ENCODE measurements at places on chromosomes 2 and 18.

GRCh38 chr18:46859855-46860254 is 57.5 kb downstream of the PIAS2 start:
- no peak for DNase-seq

- peak; percentile 73 for DNase-seq
These were observed 140.5 kb downstream of the ST6GAL2 start for GRCh38 chr2:106745468-106745867.

- no peak for DNase-seq
These were observed 1485.1 kb upstream of the TMEFF2 start for GRCh38 chr2:193679847-193680246.

DNA sequence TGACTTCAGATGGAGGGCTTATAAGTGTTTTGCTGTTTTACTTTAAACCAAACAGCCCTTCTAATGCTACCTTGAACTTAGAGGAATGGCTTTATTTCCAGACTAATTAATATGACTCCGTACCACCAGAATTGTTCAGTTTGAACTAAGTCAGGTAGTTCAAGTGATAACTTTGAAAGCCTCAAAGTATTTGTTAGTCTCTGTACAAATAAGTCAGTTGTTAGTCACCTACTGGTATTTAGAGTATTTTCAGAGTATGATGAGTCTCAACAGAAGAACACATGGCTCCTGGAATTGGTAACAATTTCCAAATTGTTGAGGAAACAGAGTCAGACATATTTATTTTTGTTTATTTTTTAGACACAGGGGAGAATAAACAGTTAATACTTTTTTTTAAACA is 381.8 kb upstream of the NRXN1 start:
- DNase-seq: no peak

- DNase-seq: no peak
These were observed 12.3 kb downstream of the CREG2 start for GRCh38 chr2:101374821-101375561.

DNA sequence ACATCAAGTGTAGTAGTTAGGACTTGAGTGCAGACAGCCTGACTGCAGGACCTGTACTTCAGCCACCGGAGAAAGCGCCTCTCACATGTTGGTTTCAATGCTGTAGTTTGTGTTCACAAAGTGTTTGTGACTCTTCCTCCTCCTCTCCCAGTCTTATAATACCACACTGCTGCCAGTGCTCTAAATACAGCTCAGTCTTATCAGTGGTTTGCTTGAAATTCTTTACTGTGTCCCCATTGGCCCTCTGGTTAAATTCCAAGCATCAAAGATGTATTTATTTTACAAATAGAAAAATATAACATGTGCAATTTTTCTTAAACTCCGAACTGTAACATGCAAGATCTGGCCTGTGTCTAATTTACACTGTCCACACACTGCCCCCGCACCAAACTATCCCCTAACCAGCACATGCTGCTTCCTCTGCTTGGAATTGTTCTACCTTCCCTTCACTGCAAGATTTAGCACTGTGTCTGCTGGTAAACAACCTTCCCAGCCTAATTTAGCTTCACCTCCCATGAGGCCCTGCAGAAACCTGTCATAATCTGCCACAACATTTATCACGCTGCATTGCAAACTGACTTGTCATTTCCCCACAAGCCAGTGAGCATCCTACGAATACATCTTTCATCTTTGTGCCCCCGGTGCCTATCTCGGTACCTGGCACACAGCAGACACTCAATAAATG is 77.1 kb downstream of the SUMO1 start:
- no peak for DNase-seq

GRCh38 chr2:231699006-231699405 is 9.3 kb upstream of the PTMA start:
- DNase-seq: no peak

DNA sequence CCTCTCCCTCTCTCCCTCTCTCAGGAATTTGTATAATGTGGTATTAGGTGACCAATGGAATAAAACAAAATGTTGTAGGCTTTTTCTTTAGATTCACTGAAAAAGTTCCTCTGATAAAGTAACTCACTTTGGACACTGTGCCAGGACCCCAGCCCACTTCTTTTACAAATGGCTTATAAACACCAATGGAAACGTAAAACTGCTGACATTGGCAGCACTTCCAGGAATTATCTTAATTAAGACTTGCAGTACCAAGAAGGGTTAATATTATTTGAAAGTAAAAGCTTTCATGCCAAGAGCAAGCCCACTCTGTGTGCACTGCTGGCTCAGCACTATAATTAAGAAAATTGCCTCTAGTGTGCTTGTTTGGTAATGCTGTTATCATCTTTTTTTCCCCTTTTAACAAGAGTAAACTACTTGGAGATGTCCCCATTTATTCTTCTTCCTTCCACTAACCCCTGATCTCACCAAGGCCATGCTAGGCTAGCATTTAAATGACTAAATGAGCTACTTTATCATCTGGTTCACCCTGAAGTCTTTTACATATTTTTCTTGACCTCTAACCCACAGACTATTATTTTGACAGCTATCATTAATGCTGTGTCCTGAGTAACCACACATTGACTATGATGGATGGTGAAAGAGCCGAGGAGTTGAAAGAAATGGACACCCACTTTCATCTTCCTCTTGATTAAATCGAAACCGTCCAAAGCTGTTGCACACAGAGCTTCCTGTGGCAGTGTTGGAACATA is 232.2 kb upstream of the ETAA1 start:
- no peak for DNase-seq

DNA sequence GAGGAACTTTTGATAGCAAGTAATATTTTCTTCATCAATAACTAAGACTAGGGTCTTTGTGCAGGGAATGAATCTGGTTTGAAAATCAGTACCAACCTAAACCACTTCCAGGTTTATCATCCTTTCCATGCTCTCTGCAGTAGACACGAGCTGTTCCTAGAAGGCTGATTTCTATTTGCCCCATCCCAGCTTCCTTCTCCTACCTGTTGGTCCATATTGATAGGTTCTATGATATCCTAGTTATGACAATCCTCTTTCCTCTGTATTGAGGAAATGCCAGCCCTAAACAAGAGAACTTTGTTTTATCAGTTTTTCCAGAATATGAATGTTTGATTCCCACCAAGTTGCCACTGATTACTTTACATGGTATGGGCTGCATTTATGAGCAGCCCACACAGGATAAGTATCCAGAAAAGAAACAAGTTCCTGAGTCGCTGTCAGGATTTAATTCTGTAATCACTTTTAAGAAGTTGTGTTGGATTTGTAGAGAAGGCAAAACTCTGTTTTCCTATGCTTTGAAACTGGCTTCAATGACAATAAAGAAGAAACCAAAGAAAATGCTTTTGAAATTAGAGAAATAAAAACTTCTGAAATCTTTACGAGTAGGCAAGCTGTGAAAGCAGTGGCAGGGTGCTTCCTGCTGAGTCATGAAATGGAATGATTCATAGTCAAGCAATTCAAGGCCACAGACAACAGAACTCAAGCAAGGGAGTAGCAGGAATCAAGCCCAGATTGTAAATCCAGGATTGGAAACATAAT is 37.3 kb upstream of the TANK start:
- DNase-seq: no peak

GRCh38 chr2:344811-345210 is 56.9 kb upstream of the ALKAL2 start:
- DNase-seq: no peak

DNA sequence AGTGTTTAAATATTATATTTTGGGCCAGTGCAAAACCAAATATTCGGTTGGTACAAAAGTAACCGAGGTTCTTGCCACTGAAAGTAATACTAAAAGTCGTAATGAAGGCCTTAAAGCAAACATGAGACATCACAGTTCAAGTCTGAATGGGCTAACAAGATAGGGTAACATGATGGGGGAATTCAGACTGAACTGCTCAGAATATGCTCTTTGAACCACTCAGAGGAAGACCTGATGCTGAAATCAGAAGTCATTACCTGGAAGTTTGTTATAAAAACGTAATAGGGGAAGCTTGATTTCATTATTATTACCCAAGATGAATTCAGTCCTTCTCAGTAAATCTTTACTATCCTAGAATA is 26.6 kb downstream of the CDKL4 start:
- DNase-seq: no peak

DNA sequence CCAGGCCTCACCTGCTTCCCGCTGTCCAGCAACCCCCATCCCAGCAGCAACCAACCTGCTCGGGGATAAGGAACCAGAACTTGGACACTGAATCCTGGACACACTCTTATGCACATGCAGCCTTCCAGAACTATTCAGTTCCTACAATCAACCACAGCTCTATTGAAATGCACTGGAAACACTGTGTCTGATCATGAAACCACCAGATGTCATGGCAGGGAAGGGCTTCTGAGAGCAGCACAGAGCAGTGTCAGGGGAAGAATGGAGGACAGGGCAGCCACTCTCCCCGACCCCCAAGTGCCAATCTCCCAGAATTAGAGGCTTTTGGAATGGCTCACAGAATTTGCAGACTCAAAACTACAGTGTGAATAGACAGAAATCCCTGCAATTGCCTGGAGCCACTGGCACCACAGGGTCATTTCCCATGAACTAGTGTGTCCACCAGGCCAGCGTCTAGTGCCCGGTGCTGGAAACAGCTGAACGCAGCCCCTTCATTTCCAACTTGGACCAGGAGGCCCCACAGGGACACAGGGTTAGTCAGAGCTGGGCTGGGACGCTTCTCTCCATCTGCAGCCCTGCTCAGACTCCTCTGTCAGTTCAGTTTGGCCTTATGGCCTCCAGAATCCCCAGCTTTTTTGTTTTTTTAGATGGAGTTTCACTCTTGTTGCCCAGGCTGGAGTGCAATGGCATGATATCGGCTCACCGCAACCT is 25.5 kb downstream of the MRPL35 start:
- no peak for DNase-seq

DNA sequence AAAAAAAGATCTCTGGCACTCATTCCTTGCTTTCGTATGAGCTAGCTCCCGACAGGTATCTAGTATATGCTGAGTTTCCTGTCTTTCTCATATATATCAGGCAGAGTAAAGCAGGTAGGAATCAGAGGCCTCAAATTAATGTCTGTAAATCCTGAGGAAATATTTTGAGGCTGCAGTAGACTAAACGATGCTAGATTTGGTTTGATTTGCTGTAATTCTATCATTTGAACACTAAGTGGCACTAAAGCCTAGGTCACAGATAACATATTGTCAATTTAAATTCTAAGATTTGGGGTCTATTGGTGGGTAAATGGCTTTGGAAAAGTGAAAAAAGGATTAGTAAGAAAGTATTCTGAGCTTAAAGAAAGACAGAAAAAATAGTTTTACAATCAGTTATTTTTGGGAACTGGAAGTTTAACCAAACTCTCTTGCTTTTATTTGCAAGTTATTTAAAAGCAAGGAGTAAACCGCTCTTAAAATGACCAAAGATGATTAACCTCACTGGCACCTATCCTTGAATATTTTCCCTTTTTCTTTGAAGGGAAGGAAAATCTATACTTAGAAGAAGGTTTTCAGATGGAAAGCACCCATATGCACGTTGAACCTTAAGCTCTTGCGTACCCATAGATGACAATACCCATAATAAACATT is 37.6 kb upstream of the SLC4A10 start:
- DNase-seq: no peak

DNA sequence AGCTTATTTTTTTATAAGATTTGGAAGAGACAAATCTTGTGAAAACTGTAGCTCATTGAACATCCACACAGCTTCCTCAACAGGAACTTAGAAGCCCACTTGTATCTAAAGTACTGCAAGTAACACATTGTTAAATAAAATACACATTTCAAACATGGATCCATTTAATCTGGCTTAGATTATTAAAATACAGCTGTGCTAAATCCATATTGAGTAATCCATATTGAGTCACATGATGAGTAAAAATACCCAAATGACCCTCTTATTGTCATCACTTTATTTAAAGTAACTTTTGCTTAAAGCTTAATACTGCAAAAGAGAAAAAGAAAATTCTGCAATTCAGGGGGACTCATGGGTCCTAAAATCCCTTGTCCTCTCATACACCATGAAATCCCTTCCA is 133.3 kb downstream of the OSR1 start:
- no peak for DNase-seq

GRCh38 chr18:61154866-61155265 is 178.4 kb upstream of the CDH20 start:
- DNase-seq: no peak

GRCh38 chr2:134950886-134951285 is 32.3 kb downstream of the CCNT2 start:
- no peak for DNase-seq

DNA sequence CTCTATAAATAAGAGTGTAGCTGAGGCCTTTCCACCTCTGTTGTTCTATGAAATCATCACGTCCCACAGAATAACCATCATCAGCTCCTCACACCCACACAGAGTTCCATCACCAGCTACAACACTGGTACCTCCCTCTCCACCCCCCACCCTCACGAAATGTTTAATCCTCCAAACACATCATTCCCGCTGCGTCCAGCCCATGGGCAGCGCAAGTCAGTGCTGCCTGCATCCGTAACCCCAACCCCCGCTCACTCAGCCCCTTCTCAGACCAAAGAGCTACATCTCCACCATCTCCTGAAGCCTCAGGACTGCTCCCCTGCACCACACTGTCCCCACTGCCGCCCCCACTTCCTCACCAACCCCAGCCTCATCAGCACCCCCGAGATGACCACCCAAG is 19.4 kb downstream of the DNMT3A start:
- DNase-seq: no peak

DNA sequence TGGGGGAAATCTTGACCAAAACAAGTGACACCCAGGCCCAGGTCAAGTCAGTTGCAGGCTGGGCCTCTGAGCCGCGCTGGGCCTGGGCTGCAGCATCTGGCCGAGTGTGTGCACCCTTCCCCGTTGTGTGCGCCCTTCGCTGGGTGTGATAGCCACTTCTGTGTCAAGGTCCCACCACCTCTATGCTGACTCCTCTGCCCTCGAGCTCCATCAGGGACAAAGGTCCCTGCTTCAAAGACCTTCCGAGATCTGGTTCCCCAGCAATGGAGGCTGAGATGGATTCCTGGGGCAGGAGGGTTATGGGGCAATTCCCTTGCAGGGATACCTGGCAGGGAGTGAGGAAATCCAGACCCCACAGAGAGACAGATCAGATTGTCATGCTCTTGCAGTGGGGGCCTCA is 93.6 kb downstream of the PIEZO2 start:
- no peak for DNase-seq

GRCh38 chr18:62066102-62066818 is 120.6 kb downstream of the PIGN start:
- no peak for DNase-seq

- DNase-seq: no peak
These were observed 205.2 kb downstream of the SCG2 start for GRCh38 chr2:223396993-223397392.

DNA sequence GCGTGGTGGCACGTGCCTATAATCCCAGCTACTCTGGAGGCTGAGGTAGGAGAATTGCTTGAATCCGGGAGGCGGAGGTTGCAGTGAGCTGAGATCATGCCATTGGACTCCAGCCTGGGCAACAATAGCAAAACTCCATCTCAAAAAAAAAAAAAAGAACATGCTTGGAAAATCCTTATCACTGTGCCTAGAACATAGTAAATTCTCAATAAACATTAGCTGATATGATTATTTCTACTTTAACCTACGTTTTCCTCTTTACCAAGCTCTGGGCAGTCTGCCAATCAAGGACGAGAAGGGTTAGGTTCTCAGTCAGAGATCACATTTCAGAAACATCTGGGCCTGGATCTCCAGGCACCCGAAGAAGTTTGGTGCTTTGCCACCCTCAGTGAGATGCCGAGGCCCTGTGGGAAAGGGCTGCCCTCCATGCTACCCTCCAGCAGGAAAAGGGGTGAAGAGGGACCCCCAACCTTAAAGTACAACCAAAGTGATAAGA is 107.7 kb downstream of the BCL11A start:
- peak; percentile 9 for DNase-seq
